ENCODE measurements at places on chromosomes 7 and 10.

- no peak for DNase-seq
Observed at GRCh38 chr10:21456160-21456559, 69.3 kb downstream of the SKIDA1 start.

GRCh38 chr10:15897287-15897686 lies 37.0 kb upstream of the MINDY3 start:
- DNase-seq, result no peak

- no peak for DNase-seq
Observed at GRCh38 chr10:122170802-122171201, 100.3 kb upstream of the BTBD16 start.

DNA sequence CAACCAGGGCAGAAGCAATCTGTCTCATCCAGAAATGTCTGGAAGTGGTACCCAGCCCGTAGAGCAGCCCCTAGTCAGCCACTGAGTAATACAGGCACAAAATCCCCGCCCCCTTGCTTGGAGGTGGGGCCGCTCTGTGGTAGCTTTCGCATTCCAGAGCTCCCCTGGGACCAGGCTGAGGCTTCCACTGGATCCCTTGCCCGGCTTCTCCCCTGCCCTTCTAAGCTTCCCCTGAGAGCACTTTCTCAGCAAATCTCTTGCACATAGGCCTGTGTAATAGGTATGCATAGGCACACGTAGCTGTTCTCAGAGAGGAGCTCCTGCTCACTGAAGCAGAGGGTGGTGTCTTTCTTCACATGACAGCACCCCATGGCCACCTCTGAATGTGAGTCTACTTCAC lies 144.2 kb downstream of the BMS1 start:
- DNase-seq, result no peak

GRCh38 chr10:123843835-123844234 lies 47.8 kb downstream of the CPXM2 start:
- no peak for DNase-seq

DNA sequence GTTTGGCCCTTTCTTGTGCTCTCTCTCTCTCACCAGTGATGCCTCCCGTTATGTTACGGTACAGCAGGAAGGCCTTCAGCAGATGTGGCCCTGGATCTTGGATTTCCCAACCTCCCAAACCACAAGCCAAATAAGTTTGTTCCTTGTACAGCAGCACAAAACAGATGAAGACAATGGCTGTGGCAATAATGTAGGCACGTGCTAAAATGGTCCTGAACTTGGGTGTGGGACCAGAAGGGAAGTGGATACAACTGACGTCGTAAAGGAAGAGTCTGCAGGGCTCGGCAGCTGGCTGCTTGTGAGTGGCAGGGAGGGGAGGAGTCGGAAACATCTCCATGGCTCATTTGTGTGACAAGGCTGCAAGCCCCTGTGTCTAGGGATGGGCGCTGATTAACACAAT lies 26.8 kb downstream of the PROSER2 start:
- no peak for DNase-seq

Data from activated naive CD8-positive, alpha-beta T cell treated with anti-CD3 and anti-CD28 coated beads, Interleukin-2, amount 50 U/mL, for 16 hours (primary cell).